DND-41 (cell line): ENCODE measurements at places on chromosomes 11 and 22.

- peak overlapping the region; percentile 38 for H3K27ac ChIP-seq
- DNase-seq, result no peak
- peaks cover 70% of the 10 kb centered on the region for H3K4me1 ChIP-seq
- H3K36me3 ChIP-seq, result peaks cover 50% of the 10 kb centered on the region
- H3K27me3 ChIP-seq, result no peaks in the 10 kb centered on the region
Measured at GRCh38 chr11:128517451-128518230, 69.7 kb downstream of the ETS1 start.

DNA sequence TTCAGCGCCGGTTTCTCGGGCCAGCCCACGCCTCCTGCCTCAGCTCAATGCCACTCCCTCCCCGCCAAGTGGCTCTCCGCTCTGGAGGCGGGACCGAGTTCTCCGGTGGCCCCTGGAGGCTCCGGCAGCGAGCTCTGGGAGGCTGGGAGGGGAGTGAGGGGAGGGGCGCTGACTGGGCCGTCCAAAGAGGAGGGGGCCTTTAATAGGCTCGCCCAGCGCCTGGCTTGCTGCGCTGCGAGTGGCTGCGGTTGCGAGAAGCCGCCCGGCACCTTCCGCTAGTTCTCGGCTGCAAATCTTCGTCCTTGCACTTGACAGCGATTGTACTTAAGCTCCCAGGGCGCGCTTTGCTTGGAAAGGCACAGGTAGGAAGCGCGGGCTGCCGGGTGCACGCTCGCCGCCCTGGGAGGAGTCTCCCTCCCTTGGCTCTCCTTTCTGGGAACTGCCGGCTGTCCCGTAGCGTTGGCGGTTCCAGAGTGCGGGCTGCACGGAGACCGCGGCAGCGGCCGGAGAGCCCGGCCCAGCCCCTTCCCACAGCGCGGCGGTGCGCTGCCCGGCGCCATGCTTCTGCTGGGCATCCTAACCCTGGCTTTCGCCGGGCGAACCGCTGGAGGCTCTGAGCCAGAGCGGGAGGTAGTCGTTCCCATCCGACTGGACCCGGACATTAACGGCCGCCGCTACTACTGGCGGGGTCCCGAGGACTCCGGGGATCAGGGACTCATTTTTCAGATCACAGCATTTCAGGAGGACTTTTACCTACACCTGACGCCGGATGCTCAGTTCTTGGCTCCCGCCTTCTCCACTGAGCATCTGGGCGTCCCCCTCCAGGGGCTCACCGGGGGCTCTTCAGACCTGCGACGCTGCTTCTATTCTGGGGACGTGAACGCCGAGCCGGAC lies at the start of gene ADAMTS15:
ADAMTS15 (plus strand) TSS at position 230 of the 894 bp plus-strand sequence; CDS start at position 559, 329 bp downstream.
- H3K4me1 ChIP-seq, result no peaks in the 10 kb centered on the region
- H3K36me3 ChIP-seq, result no peaks in the 10 kb centered on the region
- no peak within 1 kb of the TSS for H3K27ac ChIP-seq
- DNase-seq, result no peak

GRCh38 chr11:61873588-61874376 lies 17.6 kb downstream of the FADS3 start:
- no peaks in the 10 kb centered on the region for H3K27me3 ChIP-seq
- no peaks in the 10 kb centered on the region for H3K36me3 ChIP-seq
- H3K4me3 ChIP-seq, result no peak overlapping the region
- no peak overlapping the region for H3K27ac ChIP-seq
- H3K4me1 ChIP-seq, result 0 out of 2 replicates have a peak, but pooled peaks cover 4% of the 10 kb centered on the region

GRCh38 chr11:13210424-13210823 lies 67.2 kb upstream of the BMAL1 start:
- peaks cover 16% of the 10 kb centered on the region for H3K27me3 ChIP-seq
- H3K27ac ChIP-seq, result no peak overlapping the region
- H3K36me3 ChIP-seq, result no peaks in the 10 kb centered on the region
- no peak overlapping the region for H3K4me3 ChIP-seq
- peak; percentile 30 for DNase-seq

- H3K4me3 ChIP-seq, result no peak within 1 kb of the TSS
- no peaks in the 10 kb centered on the region for H3K36me3 ChIP-seq
- H3K4me1 ChIP-seq, result peaks cover 10% of the 10 kb centered on the region
- DNase-seq, result no peak
- peaks cover 12% of the 10 kb centered on the region for H3K27me3 ChIP-seq
Measured at GRCh38 chr11:76206327-76207081, at the start of gene WNT11. WNT11 (minus strand) TSS chr11:76206502; CDS start chr11:76206407, 95 bp downstream.

DNA sequence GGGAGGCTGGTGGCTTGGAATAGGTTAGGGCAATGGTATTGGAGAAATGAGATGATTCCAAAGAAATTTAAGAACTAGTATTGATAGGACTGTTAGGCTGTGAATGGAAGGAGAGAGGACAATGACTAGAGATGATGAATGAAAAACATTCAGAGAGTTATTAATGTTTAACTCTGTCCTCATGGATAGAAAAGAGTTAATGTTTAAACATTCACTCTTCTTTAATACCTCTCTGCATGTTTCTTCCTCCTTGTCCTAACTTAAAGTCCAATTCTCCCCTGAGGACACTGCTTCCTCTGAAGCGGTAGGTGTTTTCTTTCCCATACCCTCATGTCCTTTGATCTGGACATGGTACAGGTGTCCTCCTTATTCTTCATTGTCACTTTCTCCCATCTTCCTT lies 13.4 kb downstream of the CHEK1 start:
- no peaks in the 10 kb centered on the region for H3K27me3 ChIP-seq
- no peak overlapping the region for H3K4me3 ChIP-seq
- peaks cover 7% of the 10 kb centered on the region for H3K4me1 ChIP-seq
- H3K36me3 ChIP-seq, result peaks cover 92% of the 10 kb centered on the region

DNA sequence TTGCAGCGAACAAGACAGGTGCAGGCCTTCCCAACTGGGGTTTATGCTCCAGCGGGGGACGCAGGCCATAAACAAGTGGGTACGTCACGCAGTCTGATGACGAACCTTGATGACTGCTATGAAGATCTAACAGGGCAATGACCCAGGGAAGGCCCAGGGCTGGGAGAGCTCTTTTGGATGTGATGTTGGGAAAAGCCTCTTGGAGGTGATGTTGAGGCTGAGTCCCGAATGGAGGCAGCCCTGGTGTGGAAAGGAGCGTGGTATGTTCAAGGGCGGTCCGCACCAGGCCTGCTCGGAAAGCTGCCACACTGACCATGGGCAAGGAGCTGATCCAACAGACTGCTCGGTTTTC lies 5.8 kb downstream of the FADS2 start:
- peaks cover 72% of the 10 kb centered on the region for H3K4me1 ChIP-seq
- peak; percentile 26 for DNase-seq
- no peaks in the 10 kb centered on the region for H3K27me3 ChIP-seq
- H3K36me3 ChIP-seq, result peaks cover 81% of the 10 kb centered on the region
- no peak overlapping the region for H3K4me3 ChIP-seq
